NCI-H187 treated with DMSO at 0.1 percent for 48 hours (cell line): ENCODE measurements at places on chromosomes 7 and 10.

DNA sequence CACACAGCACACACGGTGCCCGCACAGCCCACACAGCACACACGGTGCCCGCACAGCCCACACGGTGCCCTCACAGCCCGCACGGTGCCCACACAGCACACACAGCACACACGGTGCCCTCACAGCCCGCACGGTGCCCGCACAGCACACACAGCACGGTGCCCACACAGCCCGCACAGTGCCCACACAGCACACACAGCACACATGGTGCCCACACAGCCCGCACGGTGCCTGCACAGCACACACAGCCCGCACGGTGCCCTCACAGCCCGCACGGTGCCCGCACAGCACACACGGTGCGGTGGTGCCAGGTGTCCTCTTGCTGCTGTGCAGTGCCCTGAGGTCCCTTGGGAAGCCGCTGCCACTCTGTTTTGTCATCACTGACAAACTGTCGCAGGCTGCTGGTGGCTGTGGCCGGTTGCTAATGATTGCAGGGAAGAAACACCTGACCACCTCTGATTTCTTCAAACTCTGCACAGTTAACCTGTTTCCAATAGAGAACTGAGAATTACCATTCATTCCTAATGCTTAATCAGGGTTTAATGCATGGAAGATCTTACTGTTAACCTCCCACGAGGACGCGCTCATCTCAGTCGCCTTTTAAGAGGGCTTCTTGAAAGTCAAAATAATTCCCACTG is 66.9 kb downstream of the GLRX3 start:
- DNase-seq: peak; percentile 6

- DNase-seq: no peak
Measured at GRCh38 chr7:28560767-28561166, 148.4 kb downstream of the CREB5 start.

DNA sequence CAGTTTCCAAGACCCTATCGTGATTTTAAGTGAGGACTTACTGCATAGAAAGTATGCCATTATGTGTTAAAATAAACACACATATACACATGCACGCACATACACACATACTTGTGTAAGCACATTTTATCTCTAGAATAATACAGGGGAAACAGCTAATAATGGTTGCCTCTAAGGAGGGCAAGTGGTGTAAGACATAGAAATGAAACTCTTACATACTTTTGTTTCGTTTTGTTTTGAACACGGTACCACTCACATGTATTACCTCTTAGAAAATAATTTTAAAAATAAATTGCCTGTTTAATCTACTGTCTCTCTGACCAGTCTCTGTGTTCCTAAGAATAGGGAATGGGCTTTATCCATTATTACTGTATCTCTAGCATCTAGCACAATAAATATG is 49.2 kb downstream of the HERPUD2 start:
- no peak for DNase-seq

DNA sequence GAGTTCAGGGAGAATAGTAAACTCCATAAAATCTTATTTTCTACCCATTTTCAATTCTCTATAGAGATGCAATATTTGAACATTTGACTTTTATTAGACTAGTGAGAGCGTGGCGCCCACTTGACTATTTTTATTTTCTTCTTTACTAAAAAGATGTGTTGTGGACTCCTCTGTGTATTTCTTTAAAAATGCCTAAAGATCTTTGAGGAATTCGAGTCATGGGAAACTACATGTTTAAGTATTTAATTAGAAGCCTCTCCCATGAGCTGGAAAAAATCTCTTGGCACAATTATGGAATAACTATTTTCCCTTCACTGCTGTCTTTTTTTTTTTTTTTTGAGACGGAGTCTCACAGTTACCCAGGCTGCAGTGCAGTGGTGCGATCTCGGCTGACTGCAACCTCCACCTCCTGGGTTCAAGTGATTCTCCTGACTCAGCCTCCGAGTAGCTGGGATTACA is 124.2 kb downstream of the ARHGAP12 start:
- no peak for DNase-seq

GRCh38 chr7:80499350-80499953 is 12.4 kb downstream of the GNAT3 start:
- DNase-seq: no peak

- no peak for DNase-seq
Measured at GRCh38 chr10:81570878-81571794, 303.9 kb upstream of the NRG3 start.

DNA sequence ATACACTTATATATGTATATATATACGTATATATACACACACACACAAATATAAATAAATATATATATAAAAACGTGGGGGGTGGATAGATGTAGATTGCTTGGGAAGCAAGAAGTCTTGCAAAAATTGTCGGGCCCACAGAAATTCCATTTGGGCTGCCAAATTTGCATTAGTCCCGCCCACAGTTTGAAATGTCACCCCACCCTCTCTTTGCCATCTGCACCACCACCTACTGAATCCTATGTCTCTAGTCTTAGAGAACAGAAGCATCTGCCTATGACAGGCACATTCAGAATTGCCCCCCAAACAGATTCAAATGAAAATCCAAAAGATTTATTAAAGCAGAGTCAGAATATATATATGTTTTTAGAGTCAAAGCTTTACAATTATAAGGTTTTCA is 25.6 kb upstream of the CACNA2D1 start:
- DNase-seq: no peak

- no peak for DNase-seq
Measured at GRCh38 chr10:75613685-75614504, 182.5 kb downstream of the LRMDA start.

- no peak for DNase-seq
Measured at GRCh38 chr7:19079066-19079465, 38.4 kb downstream of the TWIST1 start.

GRCh38 chr7:12303495-12303894 is 92.4 kb downstream of the TMEM106B start:
- DNase-seq: no peak

DNA sequence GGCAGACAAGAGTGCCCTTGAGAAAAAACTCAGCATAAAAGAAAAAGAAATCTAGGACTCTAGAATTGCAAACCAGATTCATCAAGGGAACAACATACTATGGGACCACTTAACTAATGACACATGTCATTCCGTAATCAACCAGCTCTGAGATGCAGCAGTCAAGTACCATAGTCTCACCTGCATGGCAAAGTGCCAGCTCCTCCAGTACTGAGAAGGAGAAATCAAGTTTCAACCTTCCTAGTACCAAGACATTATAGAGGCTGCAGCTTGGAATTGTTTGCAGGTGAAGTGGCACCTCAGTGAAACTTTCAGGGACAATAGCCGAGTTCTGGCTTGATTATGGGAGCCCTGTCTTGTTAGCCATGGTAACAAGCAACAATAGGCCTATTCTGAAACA is 11.5 kb downstream of the STEAP1 start:
- DNase-seq: no peak

DNA sequence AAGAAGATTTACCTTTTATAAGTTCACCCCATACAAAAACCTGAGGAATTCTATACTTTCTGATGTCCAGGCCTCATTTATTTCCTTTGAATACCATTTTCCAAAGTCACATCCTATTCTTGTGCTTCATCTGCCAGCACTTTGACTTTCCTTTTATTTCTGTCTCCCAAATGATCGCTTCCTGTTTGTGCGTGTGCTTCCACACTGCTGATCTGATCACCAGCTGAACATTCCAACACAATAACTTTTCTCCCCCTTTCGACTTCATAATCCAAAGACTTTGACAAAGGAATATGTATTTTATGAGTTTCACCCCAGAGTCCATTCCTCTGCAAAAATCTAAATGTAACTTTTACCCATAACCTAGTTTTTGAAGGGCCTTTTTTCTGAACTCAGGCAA is 3.1 kb downstream of the ELAPOR2 start:
- DNase-seq: no peak

- DNase-seq: no peak
Measured at GRCh38 chr7:106480161-106480579, 180.8 kb downstream of the CCDC71L start.
